ENCODE measurements at places on chromosomes 11 and 22.

- DNase-seq = no peak
Measured at GRCh38 chr11:19558189-19558986, 154.2 kb upstream of the NAV2 start.

- DNase-seq = peak; percentile 42
Measured at GRCh38 chr11:6251120-6251733, 8.4 kb upstream of the CCKBR start.

- peak; percentile 83 for DNase-seq
Measured at GRCh38 chr22:50674606-50675552, 2.3 kb downstream of the SHANK3 start.

DNA sequence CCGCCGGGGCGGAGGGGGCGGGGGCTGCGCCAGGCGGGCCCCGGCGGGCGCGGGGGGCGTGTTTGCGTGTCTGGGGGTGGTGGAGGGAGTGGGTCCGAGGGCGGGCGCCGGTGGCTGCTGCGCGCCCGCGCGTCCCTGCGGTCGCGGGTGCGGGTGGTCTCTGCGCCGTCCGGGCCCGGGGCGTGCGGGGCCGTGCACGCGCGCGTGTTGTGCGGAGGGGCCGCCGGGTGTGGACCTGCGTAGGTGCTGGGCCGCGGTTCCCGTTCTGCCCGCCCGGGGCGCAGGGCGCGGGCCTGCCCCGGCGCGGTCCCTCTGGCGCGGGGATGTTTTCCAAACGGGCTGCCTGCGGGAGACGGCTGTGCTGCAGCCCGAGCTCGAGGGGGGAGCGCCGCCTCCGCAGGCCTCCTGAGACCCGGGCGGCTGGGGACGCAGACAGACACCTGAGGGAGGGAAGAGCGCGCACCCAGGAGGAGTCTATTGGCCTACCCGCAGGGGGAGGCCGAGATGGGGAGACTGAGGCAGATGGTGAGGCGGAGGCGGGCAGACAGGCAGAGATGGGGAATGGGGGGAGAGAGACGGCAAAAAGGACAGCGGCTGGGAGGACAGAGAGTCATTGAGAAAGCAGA, 442 bp downstream of the PELI3 start:
- peak; percentile 23 for DNase-seq

DNA sequence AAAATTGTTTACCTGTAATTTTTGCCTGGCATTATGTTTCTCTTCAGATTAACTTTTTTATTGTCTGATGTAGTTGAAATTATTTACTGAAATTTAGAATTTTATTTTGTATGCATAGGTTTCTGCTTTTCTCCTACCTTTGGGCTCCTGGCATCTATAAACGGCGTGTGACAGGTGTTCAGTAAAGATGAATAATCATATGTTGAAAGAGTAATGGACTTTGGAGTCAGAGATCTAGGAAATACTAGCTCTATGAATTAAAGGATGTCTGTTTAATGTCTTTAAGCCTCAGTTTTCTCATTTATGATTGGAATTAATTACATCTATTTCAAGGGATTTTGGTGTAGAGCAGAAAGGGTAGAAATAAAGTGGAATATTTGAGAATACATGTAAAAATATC, 7.2 kb upstream of the ANGPTL5 start:
- DNase-seq = no peak

DNA sequence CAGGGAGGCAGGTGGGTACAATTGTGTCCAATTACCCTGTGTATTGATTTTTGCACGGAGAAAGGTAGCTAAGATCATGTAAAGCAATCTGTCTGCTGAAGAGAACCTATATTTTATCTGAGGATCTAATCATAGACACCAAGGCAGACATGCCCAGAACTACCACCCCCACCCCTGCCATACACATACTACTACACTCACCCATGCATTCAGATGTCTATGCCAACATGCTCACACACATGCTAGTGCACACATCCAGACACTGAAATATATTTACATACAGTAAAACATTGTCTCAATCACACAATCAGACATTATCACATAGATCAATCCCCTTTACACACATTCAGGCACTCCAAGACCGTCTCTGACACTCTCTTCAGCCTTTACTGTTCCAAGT, 1.8 kb downstream of the SCN3B start:
- DNase-seq = no peak

GRCh38 chr11:2522631-2523255, 77.9 kb downstream of the KCNQ1 start:
- DNase-seq = no peak

DNA sequence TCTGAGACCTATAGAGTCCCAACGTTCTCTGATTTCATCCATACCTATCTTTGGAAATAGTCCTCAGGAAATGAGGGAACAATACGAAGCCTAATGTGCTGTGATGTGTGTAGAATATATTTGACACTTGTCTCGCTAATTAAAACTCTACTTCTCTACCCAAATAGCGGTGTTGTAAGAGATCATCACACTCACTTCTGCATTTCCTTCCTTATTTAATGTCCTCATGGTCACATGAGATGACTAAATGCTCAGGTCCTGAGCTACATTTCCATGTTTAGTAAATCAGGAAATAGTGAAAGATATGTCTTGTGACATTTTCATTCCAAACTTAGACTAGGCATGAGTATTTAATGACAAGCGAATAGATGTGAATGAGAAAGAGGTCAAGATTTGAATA, 112.3 kb downstream of the MAML2 start:
- no peak for DNase-seq

- DNase-seq = no peak
Measured at GRCh38 chr11:61452825-61453224, 22.9 kb downstream of the SDHAF2 start.

GRCh38 chr11:46410021-46410420, 18.4 kb upstream of the CHRM4 start:
- DNase-seq = no peak

DNA sequence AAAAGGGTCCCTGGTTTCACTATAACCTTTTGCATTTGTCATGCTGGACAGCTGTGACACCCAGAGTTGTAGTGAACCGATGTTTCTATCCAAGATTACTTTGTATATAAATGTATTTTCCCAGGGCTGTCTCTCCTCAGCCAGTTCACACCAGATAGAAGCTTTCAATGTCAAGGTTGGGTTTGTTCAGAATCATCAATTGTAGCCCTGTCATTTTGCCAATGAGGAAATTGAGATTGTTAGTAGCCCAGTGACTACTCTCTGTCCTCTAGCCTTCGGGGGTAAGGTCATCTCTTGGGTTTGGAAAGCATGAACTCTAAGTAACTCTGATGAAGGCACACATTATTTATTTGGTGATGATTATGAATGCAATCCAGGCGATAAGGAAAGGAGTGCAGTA, 165.6 kb downstream of the DBX1 start:
- no peak for DNase-seq

DNA sequence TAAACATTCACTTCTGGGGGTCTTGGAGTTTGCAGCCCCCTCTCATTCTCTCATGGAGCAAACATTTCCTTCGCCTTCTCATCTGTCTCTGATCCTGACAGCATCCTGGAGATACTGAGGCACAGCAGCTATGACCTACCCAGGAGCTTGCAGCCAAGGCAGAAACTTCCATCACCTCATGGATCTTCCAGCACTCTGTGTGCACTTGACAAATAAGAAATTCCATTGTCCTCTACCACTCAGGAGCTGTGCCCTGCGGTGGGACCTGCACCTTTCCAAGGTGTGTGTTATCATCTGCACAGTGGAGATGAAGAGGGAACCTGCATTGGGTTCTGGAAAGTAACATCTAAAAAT, 49.1 kb downstream of the GGTLC2 start:
- no peak for DNase-seq

GRCh38 chr11:78652843-78653239, 78.2 kb upstream of the NARS2 start:
- no peak for DNase-seq

GRCh38 chr11:126673319-126673718, 317.8 kb downstream of the ST3GAL4 start:
- DNase-seq = no peak

GRCh38 chr11:47667135-47667534, 24.8 kb upstream of the MTCH2 start:
- DNase-seq = no peak

DNA sequence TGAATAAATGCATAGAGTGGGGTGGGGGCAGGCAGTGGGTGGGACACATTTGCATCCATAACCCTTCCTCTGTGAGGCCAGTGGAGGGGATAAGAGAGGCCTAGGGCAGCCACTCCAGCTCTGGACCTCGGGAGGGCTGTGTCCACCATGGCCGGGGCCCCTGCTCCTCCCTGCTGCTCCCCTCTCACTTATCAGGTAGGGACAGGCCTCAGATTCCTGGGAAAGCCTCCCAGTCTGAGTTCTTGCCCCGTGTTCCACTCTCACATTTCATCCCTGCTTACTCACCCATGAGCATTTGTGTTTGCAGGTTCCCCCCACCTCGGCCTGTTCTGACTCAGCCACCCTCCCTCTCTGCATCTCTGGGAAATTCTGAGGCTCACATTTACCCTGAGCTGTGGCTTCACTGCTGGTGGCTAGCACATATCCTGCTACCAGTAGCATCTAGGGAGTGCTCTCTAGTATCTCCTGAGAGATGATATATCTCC, 128.7 kb upstream of the TOP3B start:
- peak; percentile 88 for DNase-seq

DNA sequence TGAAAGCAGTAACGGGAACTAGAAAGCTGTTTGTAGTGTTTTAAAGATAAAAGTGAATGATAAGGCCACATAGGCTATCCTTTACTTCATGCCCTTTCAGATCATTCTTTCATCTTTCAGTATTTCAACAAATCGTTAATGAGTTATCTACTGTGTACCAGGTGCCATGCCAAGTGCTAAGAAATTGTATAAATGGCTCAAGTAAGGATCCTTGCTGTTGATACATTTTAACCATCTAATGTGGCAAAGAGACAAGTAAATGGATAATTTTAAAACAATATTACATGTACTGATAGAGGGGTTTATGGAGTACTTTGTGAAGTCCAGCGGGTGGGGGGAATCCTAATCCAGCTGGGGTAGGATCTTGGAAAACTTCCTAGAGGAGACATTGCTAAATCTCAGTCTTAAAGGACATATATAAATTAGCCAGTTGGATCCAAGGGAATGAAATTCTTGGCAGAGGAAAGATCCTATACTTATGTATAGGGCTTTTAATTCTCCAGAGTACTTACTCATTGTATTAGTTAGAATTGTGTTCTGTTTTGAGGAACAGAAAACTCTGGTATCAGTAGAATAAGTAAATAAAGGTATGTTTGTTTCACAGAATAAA, 119.4 kb downstream of the TRIM44 start:
- no peak for DNase-seq

DNA sequence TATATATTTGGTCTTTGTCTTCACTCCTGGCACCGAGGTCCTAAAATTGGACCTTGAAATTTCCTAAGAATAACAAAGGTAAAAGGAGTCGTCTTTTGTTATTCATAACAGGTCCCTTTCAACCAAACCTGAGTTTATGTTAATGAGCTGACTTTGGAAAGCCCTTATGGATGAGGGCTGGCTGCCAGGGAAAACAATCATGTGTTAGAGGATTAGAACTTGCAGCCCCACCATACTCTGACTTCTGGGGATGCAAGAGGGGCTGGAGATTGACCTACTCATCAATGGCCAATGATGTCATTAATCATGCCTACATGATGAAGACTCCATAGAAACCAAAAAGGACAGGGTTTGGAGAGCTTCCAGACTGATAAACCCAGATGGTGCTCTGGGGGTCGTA, 118.9 kb downstream of the MRTFA start:
- no peak for DNase-seq

DNA sequence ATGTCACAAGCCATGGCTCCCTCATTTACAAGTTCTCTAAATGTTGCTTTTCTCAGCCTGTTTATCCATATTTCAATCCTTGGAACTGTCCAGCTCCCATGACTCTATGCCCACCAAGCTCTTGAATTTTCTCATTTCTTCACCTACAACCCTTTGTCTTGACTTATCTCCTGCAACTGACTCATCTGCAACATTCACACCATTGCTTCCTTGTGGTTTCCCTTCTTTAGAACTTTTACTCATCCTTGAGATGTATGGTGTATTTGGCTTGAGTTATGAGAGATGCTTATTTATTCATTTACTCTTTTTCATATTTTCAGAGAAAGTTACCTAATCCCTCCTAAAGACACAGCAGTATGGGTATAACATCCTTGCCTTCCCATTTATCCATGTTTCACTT, 18.8 kb downstream of the TRIM34 start:
- DNase-seq = no peak

GRCh38 chr11:64086258-64087123, 50.8 kb downstream of the FLRT1 start:
- DNase-seq = peak; percentile 68

DNA sequence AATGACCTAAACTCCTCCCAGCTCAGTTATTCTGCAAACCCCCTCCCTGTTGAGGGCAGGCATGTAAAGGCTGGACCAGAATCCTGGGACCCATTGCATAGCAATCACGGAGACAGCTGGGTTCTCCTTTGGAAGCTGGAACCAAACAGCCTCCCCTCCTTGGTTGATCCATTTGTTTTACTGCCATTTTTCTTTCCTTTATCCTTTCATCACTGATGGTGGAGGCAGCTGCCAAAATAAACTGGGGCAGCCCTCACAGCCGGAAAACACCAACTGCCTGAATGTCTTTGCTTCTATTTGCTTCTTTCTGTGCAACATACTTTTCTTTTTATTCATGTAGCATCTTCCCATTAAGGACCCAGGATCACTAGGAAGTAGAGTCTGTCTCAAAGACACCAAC, 150.0 kb upstream of the SYT13 start:
- no peak for DNase-seq

DNA sequence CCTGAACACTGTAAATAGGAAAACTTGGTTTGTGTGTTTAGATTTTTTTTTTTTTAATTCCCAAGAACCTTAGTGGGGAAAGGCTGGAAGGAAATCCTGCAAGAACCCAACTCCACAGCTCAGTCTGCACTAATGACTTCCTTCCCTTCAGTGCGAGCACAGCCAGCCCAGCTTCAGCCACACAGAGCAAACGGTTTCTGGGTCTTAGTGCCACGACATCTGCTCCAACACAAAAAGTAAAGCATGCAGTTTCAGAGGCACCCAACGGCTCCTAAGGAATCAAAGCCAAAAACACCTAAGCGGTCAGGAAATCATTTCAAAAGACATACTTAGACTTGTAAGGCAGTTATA, 236.1 kb downstream of the TTC28 start:
- no peak for DNase-seq

DNA sequence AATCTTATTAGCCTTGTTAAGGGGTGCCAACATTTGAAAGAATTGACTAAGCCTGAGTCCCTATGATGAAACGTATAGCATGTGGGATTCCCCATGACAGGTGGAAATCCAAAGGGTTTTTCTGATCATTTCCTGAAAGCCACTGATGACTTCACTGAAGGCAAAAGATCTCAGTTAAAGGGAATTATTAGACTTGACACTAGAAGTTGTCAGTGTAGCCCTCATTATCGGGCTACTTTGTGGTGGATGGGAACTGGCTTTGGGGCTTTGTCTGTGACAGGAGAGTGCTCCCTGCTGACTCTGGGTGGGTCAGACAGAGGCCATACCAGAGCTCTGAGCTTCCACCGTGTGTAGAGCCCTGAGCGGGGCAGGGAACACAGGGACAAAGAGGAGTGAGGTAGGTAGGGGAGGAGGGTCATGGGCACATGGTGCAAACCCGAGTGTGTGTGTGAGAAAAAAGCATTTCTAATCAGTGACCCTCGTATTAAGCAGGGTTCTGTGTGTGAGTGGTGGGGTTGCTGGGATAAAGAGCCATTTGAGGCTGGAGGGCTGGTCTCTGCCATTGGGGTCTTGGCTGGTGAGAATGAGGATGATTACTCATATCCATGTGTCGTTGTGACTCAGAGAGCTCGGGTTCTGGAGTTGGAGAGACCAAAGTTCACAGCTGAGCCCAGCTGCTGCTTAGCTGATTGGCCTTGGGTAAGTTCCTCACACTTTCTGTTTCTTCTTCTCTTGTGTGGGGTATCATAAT, 101.1 kb downstream of the GRIK4 start:
- peak; percentile 18 for DNase-seq

- peak; percentile 17 for DNase-seq
Measured at GRCh38 chr11:2143799-2144543, 4.8 kb upstream of the IGF2 start.

Data from Caki2 (cell line).